Heart right ventricle (tissue), 16 donors: ENCODE measurements at places on chromosomes 3 and 15. TPM values are rescaled to one million over a fixed set of nuclear protein-coding genes. Genes with fewer than 3 reads are reported as not detected.

- DNase-seq = no peak
Observed at GRCh38 chr15:67946701-67947100, 106.9 kb upstream of the RNU6-1 start.

- no peak for DNase-seq
Observed at GRCh38 chr3:103644450-103644849, 1209.6 kb downstream of the ZPLD1 start.

- DNase-seq = no peak
Observed at GRCh38 chr15:45386974-45387373, 8.6 kb upstream of the GATM start.

DNA sequence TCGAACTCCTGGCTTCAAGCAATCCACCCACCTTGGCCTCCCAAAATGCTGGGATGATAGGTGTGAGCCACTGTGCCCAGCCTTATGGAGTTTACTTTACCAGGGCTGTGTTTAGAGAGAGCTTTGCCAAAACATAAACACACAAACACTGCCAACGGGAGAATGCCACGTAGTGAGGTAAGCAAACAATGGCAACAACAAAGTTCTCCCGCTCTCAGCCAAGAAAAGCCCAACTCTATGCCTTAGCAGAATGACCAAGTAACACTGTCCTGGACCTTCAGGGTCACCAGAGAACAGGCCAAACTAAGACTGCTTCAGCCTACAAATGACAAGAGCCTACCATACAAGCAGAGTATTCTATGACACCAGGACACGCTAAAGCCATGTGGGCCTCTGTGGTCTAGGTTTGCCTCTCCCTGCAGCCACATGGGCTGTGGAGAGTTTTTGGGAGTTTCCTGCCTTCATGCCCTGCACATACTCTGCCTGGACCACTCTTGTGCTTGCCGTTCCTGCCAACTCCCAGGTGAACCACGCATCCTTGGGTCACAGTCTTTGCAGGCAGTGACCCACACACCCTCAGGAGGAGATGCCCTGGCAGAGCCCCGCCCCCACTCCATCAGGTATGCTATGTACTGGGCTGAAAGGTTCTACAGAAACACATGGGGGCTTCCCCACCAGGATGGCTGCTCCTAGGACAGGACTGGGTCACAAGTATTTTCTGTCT, 21.6 kb upstream of the CNBP start:
- DNase-seq = no peak

GRCh38 chr3:172343117-172343516, 105.1 kb downstream of the GHSR start:
- no peak for DNase-seq

GRCh38 chr15:80462836-80463512, 58.8 kb downstream of the ARNT2 start:
- no peak for DNase-seq

- no peak for DNase-seq
Observed at GRCh38 chr15:76345880-76346668, 9.5 kb downstream of the ISL2 start.

DNA sequence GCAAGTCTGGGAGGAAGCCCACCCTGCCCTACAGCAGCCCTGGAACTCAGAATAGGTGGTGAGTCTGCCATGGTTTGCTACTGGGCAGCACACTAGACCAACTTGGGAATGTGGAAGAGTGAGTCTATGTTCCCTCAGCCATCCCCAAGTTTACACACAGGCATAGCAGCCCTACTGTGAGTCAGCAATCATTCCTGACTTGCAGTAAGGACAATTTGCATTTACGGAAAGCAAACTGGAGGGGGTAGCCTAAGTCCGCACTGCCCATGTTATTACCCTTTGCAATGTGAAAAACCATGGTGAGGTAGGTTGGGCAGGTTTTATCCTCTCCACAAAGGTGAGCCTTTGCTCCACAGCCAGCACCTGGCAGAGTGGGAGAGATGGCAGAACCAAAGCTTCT, 4.6 kb downstream of the TCTA start:
- no peak for DNase-seq

GRCh38 chr3:28768439-28768838, 419.8 kb upstream of the AZI2 start:
- no peak for DNase-seq

GRCh38 chr3:100456745-100457144, 35.7 kb upstream of the TMEM45A start:
- no peak for DNase-seq

DNA sequence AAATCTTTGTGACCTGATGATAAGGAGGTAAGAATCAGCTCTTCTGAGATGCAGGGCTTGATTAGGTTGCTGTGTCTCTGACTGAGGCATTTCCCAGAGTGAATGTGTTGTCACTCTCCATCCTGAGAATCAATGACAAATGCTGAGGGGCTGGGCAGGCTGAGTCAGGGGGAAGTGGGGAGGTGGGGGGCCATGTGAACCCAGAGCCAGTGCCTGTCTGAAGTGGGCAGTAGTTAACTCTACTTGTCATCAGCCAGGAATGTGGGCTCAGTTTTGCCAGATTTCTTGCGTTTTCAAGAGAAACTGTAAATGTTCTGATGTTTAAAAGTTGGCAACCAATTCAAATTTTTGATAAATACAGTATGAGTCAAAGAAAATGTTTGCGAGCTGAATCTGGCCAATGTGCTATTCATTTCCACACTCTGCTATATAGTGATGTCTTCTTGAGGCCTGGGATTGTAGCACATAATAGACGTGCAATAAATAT, 3.1 kb upstream of the BNC1 start:
- DNase-seq = no peak

DNA sequence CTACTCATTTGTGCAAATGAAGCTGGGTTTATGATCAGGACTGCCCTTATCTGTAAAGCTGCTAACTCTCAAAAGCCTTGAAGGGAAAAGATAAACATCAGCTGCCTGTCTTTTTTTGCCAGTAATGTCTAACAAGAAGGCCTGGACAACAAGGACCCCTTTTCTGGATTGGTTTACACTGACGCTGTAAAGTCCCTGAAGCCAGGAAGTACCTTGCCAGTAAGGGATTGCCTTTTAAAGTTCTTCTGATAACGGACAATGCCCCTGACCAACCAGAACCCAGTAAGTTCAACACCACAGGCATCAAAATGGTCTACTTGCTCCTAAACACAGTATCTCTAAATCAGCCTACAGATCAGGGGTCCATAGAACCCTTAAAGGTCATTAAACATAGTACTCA, 178.0 kb downstream of the PCCB start:
- DNase-seq = no peak

DNA sequence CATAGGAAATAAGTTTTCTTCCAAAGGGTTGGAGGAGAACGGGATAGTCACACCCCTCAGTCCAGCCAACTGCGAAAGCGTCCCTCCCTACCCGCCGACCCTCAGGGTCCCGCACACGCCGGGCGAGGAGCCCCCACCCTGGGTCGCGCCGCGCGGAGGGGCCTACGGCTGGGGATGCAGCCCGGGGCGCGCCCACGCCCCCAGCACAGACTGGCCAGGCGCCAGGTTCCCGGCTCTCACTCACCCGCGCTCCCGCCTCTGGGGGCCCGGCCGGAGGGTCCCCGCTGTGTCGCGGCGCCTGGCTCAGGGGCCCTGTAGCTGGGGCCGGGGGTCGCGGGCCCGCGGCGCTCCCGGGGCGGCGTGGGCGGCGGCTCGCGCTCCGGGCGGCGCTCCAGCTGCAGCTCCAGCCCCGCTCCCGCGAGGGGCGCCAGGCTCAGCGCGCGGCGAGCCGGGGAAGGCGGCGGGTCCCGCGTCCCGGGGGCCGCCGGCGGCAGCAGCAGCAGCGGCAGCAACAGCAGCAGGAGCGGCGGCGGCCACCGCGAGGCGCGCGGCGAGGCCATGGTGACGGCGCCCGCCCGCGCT, 375 bp downstream of the HEG1 start:
- no peak for DNase-seq

DNA sequence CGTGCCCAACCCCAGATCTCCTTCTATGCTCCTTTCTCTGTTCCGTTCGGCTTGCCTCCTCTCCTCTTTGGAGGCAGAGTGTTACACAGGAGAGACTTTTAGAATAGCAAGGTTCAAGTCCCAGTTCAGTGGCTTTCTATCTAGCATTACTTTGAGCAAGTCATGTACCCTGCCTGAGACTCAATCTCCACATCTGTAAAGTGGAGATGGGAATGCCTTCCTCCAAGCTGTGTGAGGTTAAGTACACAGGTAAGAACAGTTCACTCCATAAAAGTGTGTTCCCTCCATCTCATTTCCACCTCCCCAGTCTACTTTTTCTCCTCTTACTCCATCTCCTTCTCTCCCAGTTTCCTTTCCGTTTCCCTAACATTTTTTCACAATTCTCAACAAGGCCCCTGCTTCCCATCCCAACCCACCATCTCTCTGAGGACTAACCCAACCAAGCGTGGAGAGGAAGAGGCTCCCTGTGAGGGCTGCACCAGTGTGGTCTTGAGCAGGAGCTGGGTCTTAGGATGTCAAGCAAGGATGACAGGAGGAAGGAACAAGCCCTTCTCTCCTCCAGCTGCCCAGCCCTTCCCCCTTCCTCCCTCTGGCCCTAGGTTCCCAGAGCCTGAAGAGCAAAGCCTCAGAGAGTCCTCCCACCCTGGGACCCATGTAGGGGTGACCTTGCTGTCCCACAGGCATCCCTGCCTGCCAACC, 6.4 kb downstream of the ATP8B4 start:
- DNase-seq = no peak

DNA sequence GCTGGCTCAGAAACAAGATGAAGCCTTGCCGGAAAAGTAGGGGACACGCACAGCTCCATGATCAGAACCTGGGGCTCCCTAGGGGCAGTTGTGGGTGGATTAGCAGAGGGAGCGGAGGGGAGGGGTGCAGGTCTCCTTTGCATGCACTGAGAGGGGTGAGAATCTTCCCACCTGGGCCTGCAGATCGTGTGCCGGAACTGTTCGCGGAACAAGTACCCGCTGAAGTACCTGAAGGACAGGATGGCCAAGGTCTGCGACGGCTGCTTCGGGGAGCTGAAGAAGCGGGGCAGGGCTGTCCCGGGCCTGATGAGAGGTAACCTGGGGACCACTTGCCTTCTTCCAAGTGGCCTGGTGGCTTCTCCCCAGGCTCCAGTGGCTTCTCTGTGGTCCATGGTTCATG, 24.5 kb upstream of the NR2C2 start:
- no peak for DNase-seq

GRCh38 chr15:78808550-78808949, 2.7 kb downstream of the ADAMTS7 start:
- no peak for DNase-seq

DNA sequence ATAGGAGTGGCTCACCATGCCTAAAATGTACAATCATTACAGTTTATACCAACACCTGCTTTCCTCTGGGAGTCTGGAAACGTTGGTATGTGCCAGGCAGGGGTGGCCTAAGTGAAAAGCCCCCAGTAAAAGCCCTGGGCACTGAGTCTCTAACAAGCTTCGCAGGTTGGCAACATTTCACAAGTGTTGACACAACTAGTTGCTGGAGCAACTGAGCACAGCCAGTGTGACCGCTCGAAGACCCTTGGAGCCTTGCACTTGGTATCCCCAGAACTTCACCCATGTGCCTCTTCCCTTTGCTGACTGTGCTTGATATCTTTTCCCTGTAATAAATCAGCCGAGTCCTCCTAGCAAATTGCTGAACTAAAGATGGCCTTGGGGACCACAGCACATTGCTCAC, 2.7 kb downstream of the RIOX2 start:
- DNase-seq = no peak

DNA sequence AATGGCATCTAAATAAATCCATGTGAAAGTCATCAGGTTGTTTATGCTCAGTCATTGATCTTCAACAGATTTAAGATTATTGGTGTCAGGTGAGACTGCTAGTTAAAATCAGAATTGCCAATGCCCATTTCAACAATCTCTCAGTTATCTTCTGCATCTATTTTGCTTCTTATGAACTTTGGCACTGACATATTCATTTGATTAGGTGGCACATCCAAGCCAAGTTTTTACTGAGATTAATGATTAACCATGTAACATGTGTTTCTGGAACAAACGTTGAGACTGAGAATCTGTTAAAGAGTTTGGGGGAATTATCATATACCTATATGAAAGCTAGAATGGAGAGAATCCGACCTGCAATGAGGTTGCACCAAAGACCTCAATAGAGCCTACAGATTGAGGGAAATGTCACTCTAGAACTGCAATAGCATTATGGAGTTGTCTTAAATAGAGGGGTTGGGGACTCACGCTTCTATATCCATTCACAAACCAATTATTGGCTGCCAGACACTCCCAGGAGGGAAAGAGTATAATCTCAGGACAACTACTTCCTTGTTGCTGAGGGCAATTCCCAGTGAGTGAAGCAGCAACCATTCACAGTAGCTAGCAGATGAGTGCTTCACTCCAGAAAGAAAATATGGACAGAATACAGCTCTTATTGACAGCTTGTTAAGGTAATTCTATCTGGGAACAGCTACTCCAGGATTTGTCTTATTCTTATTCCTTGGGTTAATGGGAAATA, 891.3 kb downstream of the SQOR start:
- DNase-seq = no peak

DNA sequence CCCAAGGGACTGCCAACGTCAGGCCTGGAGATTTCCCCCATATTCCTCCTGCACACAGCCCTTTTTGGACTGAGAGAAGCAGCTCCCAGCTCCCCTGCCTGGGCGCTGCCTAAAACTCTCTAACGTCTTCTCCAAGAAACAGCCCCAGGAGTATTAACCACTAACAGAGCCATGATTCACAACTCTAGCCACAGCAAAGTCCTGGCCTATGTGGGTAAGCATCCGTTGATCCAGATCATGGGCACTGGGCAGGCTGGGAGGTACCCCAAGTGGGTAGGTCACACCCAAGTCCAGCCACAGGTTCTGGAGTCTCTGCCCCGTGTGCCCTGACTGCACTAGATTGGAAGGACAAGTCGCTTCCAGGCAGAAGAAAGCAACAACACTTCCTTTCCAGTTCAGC, 31.9 kb downstream of the NBEAL2 start:
- DNase-seq = no peak

- no peak for DNase-seq
Observed at GRCh38 chr3:113630956-113631542, 65.4 kb downstream of the USF3 start.

DNA sequence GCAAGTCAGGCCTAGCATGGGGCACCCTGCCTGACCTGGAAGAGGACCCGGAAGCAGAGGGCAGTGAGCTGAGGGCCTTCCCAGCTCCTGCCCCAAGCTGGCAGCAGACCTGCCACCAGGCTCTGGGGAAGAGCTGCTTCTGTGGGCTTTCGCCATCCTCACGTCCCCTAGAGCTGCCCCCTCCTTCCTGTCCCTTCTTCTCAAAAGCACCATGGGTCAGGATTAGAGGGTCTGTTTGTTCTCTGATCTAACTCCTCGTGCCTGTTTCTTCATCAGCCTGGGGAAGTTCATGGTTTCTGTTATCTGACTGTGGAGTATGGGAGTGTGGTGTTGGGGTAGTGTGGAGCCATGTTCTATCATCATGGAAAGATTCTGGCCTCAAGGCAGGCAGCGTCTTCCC, 58.4 kb upstream of the POLG start:
- DNase-seq = no peak

- DNase-seq = no peak
Observed at GRCh38 chr3:42988097-42988496, 9.0 kb downstream of the GASK1A start.

GRCh38 chr15:72824781-72825180, 41.2 kb upstream of the ADPGK start:
- no peak for DNase-seq

- no peak for DNase-seq
Observed at GRCh38 chr3:50342813-50343633, 2.4 kb upstream of the RASSF1 start.

The CFAP161 gene
- 0.49 TPM for total RNA-seq

The ZPLD1 gene
- not detected for total RNA-seq

The AGBL1 gene
- 0.09 TPM for total RNA-seq

The CD80 gene
- total RNA-seq = not detected

The RYR3 gene
- 0.26 TPM for total RNA-seq

The DAZL gene
- total RNA-seq = not detected

The BCL2A1 gene
- total RNA-seq = 0.84 TPM

The HIGD2B gene
- total RNA-seq = not detected

The TTC23 gene
- 10.3 TPM for total RNA-seq

The APBA2 gene
- total RNA-seq = 0.44 TPM

The RETNLB gene
- total RNA-seq = not detected

The GOLGA8T gene
- total RNA-seq = 0.13 TPM
